T-cell (primary cell): ENCODE measurements at places on chromosomes 2 and 18.

DNA sequence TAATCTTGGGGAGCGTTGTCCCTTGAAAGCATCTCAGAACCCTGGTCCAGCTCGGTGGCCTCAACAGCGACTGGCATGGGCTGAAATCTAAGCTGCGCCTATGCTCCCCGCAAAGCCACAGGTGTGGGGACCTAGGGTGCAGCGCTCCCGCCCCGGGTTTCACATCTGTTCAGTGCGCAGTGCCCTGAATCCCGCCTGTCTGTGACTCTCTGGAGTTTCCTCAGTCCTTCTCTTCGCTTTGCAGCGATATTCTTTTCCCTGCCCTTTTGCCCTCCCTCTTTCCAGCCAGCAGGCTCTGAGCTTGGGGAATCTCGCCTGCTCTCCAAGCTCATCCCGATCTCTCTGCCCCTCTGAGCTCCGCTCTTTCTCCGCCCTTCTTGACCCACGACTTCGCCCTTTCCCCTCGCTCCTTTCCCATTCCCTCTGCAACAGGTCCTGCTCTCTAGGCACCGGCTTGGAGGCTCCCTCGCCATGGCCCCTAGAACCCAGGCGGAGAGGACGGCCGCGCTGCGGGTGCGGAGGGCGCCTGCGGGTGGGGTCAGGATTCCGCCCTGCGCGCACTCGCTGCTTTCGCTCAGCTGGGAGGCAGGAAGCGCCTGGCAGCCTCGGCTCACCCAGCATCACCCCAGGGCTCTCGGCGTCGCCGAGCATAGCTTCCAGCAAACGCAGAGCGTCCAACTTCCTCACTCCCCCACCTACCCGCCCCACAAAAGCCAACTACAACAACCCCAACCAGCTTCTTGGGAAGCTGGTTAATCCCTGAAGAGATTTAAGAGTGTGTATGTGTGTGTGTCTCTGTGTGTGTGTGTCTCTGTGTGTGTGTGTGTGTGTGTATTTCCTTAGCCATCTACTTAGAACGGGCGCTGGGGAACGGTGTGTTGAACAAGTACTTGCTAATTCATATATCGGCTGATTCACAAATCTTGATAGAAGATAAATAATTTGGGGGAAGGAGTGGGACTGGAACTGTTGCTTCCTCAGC, 1.1 kb downstream of the GRP start:
- DNase-seq = no peak

DNA sequence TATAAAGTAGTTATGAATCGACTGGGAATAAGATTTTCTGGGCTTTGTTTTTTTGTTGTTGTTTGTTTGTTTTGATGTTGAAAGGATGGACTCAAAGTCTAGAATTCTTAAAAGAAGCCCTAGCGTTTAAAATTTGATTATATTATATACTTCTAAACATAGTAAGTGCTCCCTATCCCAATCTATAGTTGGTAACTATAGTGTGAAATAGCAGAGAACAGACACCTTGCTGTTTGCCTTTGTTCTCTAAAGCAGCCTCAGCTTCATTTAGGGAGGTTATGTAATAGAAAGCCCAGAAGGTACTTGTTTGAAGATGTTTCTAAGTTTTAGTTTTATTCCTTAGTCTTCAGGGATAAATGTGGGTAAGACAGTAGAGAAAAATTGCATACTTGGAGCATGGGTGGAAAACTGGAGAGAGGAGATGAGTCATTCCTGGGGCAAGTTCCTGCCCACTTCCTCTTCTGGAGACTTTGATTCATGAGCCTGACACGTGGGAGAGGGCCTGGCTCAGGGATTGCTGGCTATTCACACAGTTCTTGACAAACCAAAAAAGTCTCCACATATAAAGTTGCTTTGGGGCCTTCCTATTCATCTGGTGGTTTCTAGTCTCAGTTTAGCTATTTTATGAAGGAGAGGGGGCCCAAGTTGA, 131.9 kb downstream of the MYO1B start:
- DNase-seq = no peak

GRCh38 chr2:179247318-179248023, 17.2 kb downstream of the SESTD1 start:
- no peak for DNase-seq

GRCh38 chr18:23106575-23106974, 28.7 kb upstream of the CABLES1 start:
- no peak for DNase-seq

DNA sequence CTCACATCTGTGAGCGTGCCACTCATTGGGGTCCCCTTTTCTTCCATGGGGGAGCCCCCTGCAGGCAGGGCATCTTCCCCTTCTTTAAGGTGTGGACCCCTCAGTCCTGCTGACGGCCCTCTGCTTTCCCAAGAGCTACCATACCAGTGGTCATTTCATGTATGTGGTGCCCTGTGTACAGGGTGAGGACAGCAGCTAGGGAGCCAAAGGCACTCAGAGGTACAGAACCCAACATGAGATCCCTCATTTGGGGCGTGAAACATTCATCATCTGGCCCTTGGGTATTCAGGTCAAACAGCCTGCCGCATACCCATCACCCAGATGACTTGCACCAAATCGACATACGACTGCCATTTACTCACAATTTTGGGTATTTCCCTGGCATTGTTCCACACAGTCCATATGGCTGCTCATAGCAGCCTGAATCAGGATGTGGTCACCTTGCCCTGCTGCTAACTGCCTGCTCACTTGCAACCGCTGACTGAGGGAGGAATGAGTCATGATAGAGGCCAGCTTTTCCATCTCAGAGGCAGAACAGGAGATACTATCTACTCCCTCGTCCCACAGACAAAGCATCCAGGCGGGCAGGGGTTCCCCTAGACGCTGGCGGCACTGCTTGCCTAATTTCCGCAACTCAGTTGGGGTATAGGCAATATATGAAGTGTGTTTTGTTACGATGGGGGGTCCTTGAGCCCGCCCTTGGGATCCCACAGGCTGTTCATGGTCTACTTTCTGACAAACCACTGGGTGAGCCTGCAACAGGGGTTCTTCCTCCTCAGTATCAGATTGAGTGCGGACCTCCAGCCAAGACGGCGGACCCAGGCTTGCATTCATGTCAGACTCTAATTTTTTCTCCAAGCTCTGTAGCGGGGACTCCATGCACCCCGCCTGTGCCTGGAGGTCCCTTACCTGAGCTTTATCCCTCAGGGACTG, 228.6 kb downstream of the SATB2 start:
- no peak for DNase-seq

- DNase-seq = no peak
These were observed 1.1 kb downstream of the FEV start for GRCh38 chr2:218983934-218984238.
